Nasal cavity respiratory epithelium epithelial cell of viscerocranial mucosa (primary cell): ENCODE measurements at places on chromosomes 16 and 17. TPM values are rescaled to one million over a fixed set of nuclear protein-coding genes. Genes with fewer than 3 reads are reported as not detected.

Gene ALDOC
- total RNA-seq: 24.3 and 41.8 TPM in 2 replicates

Gene ARRB2
- 5.8 and 5.9 TPM in 2 replicates for total RNA-seq

Gene CACNA1H
- total RNA-seq: 0.07 TPM in 1 of 2 replicates, not detected in the other

Gene MYH10
- 30.1 and 59.3 TPM in 2 replicates for total RNA-seq

Gene PRSS33
- total RNA-seq: not detected in 2 replicates

Gene C16orf89
- total RNA-seq: not detected in 2 replicates

Gene GPR179
- under 0.01 and 0.14 TPM in 2 replicates for total RNA-seq

Gene KCNJ12
- 0.34 and 1.00 TPM in 2 replicates for total RNA-seq

Gene TNK1
- total RNA-seq: 5.8 and 10.6 TPM in 2 replicates

Gene CDH3
- total RNA-seq: 791 and 1,052 TPM in 2 replicates

Gene KRT40
- total RNA-seq: 0.36 TPM in 1 of 2 replicates, not detected in the other

Gene DCAF7
- total RNA-seq: 11.3 and 34.3 TPM in 2 replicates

Gene FCSK
- 11.3 and 12.9 TPM in 2 replicates for total RNA-seq

Gene ABCA3
- total RNA-seq: 0.64 and 0.68 TPM in 2 replicates

Gene PYY
- total RNA-seq: 0.68 TPM in 1 of 2 replicates, not detected in the other

Gene SLC13A2
- 0.07 TPM in 1 of 2 replicates, not detected in the other for total RNA-seq

Gene HS3ST2
- total RNA-seq: 0.71 and 1.7 TPM in 2 replicates

Gene KRT24
- 3.4 TPM in 1 of 2 replicates, not detected in the other for total RNA-seq

Gene ZNHIT3
- 21.8 and 39.0 TPM in 2 replicates for total RNA-seq
